Lower lobe of right lung (tissue), 2 donors: ENCODE measurements at places on chromosomes 11 and 22. TPM values are rescaled to one million over a fixed set of nuclear protein-coding genes. Genes with fewer than 3 reads are reported as not detected.

GRCh38 chr11:16945671-16946469, 68.3 kb downstream of the PLEKHA7 start:
- H3K27ac ChIP-seq: no peak overlapping the region
- peaks cover 4% of the 10 kb centered on the region for H3K4me1 ChIP-seq
- H3K36me3 ChIP-seq: no peaks in the 10 kb centered on the region
- H3K4me3 ChIP-seq: no peak overlapping the region
- no peaks in the 10 kb centered on the region for H3K27me3 ChIP-seq

GRCh38 chr11:66280428-66280827, 2.5 kb downstream of the CNIH2 start:
- peaks cover 27% of the 10 kb centered on the region for H3K36me3 ChIP-seq
- H3K4me1 ChIP-seq: peaks cover 20% of the 10 kb centered on the region
- H3K4me3 ChIP-seq: no peak overlapping the region
- no peak overlapping the region for H3K27ac ChIP-seq

GRCh38 chr11:75277211-75277805, 36.7 kb downstream of the TPBGL start:
- no peaks in the 10 kb centered on the region for H3K27me3 ChIP-seq
- no peak for DNase-seq
- H3K4me3 ChIP-seq: no peak overlapping the region

DNA sequence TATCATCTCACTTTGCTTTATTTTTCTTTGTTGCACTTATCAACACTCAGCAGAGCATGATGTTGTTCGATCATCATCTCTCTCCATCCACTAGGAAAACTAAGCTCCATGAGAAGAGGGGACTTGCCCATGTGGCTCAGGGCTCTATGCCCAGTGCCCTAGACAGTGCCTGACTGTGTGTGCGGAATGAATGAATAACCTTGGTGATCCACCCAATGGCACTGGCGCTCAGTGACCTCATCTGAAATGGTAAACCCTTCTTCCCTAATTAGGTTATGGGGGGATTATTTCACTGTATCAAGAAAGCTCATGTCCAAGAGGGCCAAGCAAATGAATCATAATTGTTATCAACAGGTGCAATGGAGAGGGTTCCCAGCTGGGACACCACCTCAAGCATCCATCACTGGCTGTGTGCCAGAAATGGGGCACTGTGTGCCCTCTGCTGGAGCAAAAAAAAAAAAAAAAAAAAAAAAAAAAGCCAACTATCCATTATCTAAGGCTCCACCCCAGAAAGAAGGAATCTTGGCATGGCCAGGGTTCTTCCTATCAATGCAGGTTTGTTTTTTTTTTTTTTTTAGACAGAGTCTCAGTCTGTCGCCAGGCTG, 172.6 kb downstream of the LARGE1 start:
- H3K27me3 ChIP-seq: no peaks in the 10 kb centered on the region
- H3K27ac ChIP-seq: no peak overlapping the region
- no peak for DNase-seq
- H3K4me1 ChIP-seq: peaks cover 13% of the 10 kb centered on the region
- no peak overlapping the region for H3K4me3 ChIP-seq
- H3K36me3 ChIP-seq: no peaks in the 10 kb centered on the region

GRCh38 chr22:36562261-36562835, 33.4 kb upstream of the EIF3D start:
- H3K4me3 ChIP-seq: no peak overlapping the region
- H3K36me3 ChIP-seq: no peaks in the 10 kb centered on the region
- DNase-seq: no peak
- H3K27ac ChIP-seq: no peak overlapping the region
- peaks cover 36% of the 10 kb centered on the region for H3K27me3 ChIP-seq

GRCh38 chr11:62882431-62882749, 1.7 kb downstream of the SLC3A2 start:
- peaks cover 51% of the 10 kb centered on the region for H3K36me3 ChIP-seq
- no peaks in the 10 kb centered on the region for H3K27me3 ChIP-seq
- DNase-seq: no peak
- H3K4me1 ChIP-seq: peaks cover 74% of the 10 kb centered on the region
- H3K4me3 ChIP-seq: peak overlapping the region; percentile 93

DNA sequence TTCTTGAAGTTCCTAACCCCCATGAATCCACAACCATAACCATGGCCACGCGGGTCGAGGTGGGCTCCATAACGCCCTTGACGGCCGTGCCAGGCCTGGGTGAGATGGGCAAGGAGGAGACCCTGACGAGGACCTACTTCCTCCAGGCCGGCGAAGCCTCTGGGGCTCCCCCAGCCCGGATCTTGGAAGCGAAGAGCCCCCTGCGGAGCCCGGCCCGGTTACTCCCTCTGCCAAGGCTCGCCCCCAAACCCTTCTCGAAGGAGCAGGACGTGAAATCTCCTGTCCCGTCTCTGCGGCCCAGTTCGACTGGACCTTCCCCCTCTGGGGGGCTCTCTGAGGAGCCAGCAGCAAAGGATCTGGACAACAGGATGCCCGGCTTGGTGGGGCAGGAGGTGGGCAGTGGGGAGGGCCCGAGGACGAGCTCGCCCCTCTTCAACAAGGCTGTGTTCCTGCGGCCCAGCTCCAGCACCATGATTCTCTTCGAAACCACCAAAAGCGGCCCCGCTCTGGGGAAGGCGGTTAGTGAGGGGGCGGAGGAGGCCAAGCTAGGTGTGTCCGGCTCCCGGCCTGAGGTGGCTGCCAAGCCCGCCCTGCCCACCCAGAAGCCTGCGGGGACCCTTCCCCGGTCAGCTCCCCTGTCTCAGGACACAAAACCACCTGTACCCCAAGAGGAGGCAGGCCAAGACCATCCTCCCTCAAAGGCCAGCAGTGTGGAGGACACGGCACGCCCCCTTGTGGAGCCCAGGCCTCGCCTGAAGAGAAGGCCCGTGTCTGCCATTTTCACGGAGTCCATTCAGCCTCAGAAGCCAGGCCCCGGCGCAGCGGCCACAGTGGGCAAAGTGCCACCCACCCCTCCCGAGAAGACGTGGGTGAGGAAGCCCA, 75.7 kb downstream of the KIAA1671 start:
- H3K4me1 ChIP-seq: peaks cover 25% of the 10 kb centered on the region
- DNase-seq: no peak
- peak overlapping the region; percentile 49 for H3K27ac ChIP-seq
- H3K4me3 ChIP-seq: no peak overlapping the region
- H3K27me3 ChIP-seq: no peaks in the 10 kb centered on the region
- H3K36me3 ChIP-seq: peaks cover 5% of the 10 kb centered on the region

CASTOR1 gene
- 16.2 TPM for total RNA-seq

USP2 gene
- 5.1 TPM for total RNA-seq

OR51M1 gene
- not detected for total RNA-seq

DMC1 gene
- 0.97 TPM for total RNA-seq

FADS2 gene
- 82.0 TPM for total RNA-seq

SMIM35 gene
- not detected for total RNA-seq
